ENCODE measurements at places on chromosomes 7 and 10. TPM values are rescaled to one million over a fixed set of nuclear protein-coding genes. Genes with fewer than 3 reads are reported as not detected.

The TAS2R38 gene
- not detected for total RNA-seq

The PGAM2 gene
- total RNA-seq: 1.5 TPM

GRCh38 chr10:87657371-87657770 lies 2.3 kb upstream of the PAPSS2 start:
- peaks cover 19% of the 10 kb centered on the region for H3K27me3 ChIP-seq
- no peak overlapping the region for H3K4me3 ChIP-seq
- no peaks in the 10 kb centered on the region for H3K36me3 ChIP-seq
- peaks cover 7% of the 10 kb centered on the region for H3K4me1 ChIP-seq

The UNCX gene
- not detected for total RNA-seq

DNA sequence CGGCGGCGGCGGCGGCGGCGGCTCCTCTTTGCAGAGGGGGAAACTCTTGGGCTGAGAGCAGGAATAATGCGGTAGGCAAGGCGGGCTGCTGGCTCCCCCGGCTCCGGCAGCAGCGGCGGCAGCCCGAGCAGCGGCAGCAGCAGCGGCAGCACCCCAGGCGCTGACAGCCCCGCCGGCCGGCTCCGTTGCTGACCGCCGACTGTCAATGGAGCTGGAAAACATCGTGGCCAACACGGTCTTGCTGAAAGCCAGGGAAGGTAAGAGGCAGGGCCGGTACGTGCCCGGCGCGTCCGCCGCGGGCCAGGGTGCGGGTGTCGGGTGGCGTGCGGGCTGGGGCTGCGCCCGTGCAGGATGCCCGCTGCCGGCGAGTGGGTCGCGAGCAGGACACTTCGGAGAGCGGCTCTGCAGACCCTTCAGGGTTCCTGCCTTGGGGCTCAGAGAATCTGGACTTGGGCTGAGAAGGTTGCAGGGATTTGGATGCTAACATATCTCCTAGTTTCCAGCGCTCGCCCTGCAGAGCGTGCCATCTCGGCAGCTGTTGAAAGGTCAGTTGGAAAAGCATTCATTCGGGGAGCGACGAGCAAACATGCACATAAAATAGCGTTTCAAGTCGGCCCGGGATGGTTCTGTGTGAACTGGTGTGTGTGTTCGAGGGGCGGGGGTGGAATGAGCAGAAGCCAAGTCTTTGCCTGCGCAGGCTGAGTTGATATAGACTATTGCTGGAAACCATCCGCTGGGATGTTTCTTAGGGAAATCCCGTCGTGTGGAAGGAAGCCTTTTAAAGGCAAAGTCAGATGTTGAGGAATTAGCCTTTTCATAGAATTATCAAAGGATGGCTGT lies 562 bp downstream of the GRK5 start:
- peaks cover 58% of the 10 kb centered on the region for H3K4me1 ChIP-seq
- H3K27ac ChIP-seq: peak overlapping the region; percentile 84
- no peak for DNase-seq
- H3K4me3 ChIP-seq: peak overlapping the region; percentile 84
- H3K27me3 ChIP-seq: no peaks in the 10 kb centered on the region

All from CD4-positive, alpha-beta memory T cell (primary cell).